ENCODE measurements at places on chromosomes 13 and 19.

GRCh38 chr13:73945382-73945781 is 188.8 kb downstream of the KLF12 start:
- no peak for DNase-seq

GRCh38 chr19:46474211-46474610 is 2.8 kb upstream of the PNMA8A start:
- DNase-seq = no peak

GRCh38 chr19:44814517-44814916 is 5.6 kb downstream of the BCAM start:
- no peak for DNase-seq

GRCh38 chr13:48578516-48579164 is 45.8 kb upstream of the RCBTB2 start:
- no peak for DNase-seq

DNA sequence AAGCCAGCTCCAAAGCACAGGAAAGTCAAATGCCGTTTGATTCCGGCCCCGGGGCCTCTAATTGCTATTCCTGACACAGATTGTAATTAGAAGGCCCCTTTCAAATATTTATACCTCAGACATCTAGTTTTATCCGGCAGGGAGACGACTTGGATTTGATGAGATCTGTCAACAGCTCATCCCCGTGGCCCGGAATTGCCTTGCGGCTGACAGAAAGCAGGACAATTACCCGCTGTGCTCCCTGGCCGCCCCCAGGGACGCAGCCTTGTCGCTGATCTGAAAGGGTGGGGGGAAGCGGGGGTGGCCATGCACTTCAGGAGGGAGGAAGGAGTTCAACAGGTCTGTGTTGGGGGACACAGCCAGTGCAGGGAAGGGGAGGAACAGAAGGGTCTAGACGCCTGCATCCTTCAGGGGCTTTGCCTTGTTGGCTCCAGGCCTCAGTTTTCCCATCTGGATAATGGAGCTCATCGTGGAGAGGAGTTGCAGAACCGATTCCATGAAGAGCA is 1.8 kb upstream of the SHD start:
- no peak for DNase-seq

DNA sequence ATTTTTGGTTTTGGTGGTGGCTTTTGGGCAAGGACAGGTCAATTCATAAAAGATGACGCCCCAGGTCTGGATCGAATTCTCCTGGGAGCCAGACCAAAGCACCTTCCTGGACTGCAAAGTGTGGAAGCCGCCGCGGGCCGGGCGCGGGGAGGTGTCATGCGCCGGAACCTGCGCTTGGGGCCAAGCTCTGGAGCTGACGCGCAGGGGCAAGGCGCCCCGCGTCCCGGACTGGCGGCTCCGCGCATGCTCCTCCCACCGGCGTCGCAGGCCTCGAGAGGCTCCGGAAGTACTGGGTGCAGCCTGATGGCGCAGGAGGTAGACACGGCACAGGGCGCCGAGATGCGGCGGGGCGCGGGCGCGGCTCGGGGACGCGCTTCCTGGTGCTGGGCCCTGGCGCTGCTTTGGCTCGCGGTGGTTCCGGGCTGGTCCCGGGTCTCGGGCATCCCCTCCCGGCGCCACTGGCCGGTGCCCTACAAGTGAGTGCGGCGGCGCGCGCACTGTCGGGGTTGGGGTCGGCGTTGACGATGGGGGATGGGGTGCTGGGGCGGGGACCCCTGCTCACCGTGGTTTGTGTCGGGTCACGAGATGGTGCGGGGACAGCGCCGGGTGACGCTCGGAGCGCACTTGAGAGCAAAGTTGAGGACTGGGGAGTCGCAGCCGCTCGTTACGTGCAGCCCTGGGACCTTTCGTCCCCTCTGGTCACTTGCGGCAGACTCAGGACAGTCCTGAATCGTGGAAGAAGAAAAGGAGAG is at the start of gene CLN5:
CLN5 (plus strand) TSS at position 286 of the 752 bp plus-strand sequence; CDS start at position 304, 18 bp downstream.
- no peak for DNase-seq

DNA sequence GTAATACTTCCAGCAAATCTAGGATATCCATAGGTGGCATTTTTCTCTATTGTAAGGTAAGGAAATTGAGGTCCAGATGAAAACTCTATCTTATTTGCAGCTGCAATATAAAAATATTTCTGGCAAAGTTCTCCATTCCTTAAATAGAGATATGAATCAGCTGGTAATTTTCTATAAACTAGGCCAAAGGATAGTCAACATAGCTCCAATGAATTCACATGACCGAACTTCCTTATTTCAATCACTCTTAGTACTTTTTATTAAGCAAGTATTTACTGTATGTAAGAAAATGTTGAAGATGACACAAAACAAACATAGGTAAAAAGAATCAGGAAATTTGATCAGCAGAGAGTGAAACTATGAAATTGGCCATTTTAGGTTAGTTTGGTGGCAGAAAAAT is 13.0 kb upstream of the LCP1 start:
- no peak for DNase-seq

DNA sequence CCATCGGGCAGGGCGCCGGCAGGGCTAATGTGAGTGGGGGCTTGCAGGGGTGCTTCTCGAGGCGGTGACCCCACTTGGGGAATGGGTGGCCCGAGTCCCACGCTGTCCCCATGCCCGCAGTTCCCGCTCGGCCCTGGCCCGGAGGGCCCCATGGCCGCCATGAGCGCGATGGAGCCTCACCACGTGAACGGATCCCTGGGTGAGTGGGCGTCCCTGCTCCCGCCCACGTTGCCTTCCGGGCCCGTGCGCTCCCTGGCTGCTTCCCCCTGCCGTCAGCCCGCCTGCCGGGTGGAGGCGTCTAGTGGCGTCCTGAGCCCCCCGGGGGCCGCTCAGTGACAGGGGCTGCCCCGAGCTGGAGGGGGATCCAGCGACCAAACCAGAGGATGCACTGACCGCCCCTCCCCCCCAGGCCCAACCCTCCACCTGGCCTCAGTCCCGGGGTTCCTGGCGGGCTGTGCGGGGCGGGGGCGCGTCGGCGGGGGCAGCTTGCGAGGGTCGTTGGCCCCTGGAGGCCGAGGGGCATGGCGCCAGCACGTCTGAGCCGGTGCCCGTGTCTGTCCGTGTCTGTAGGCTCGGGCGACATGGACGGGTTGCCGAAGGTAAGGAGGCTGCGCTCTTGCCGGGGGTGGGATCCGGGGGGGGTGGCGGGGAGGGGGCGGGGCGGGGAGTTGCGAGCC is 4.8 kb downstream of the ISYNA1 start:
- DNase-seq = no peak

- no peak for DNase-seq
Observed at GRCh38 chr19:1840541-1841115, 7.7 kb downstream of the REXO1 start.

- no peak for DNase-seq
Observed at GRCh38 chr19:8811315-8812172, 20.6 kb downstream of the ZNF558 start.

DNA sequence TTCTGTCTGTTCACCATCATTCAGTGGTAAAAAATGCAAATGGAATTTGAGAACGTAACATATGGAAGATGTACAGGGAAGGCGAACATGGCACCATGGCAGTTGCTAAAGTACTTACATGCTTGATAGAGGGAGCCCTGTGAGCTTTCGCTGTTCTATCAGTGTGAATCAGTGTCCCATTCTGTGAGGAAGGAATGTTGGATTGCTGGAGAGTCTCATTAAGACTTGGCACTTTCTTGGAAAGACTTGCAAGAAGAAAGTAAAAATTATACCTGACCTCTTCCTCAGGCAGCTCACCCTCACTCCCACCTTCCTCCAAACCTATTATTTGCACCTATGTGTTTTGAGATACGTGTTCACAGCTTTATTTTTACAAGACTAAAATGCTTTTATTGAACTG is 43.5 kb downstream of the FREM2 start:
- DNase-seq = no peak

GRCh38 chr19:16325641-16326400 is 1.2 kb downstream of the KLF2 start:
- DNase-seq = no peak

- DNase-seq = no peak
Observed at GRCh38 chr19:13037731-13038130, 42.5 kb downstream of the NFIX start.

- no peak for DNase-seq
Observed at GRCh38 chr19:46056536-46056935, 15.7 kb upstream of the IGFL4 start.

GRCh38 chr13:114057166-114058050 is 75.0 kb downstream of the RASA3 start:
- DNase-seq = no peak

- no peak for DNase-seq
Observed at GRCh38 chr13:75514080-75514995, 23.3 kb downstream of the COMMD6 start.

DNA sequence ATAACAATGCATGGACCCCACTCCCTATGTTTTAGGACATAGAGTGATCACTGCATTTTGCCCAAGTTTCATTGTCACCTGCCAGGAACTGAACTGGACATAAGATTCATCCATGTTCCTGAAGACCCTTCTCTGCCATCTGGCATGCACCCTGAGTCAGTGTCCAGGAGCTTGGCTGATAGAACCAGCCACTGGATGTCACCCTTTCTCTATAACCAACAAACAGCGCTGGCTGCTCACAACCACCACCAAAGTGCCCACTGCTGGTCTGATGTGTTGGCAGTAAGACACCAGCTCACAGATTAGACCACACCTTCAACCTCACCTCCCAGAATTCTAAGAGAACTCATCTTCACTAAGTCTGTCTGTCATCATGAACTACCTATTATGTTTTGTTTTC is 333.4 kb downstream of the ITGBL1 start:
- no peak for DNase-seq

- no peak for DNase-seq
Observed at GRCh38 chr13:66313413-66313812, 916.7 kb downstream of the PCDH9 start.

DNA sequence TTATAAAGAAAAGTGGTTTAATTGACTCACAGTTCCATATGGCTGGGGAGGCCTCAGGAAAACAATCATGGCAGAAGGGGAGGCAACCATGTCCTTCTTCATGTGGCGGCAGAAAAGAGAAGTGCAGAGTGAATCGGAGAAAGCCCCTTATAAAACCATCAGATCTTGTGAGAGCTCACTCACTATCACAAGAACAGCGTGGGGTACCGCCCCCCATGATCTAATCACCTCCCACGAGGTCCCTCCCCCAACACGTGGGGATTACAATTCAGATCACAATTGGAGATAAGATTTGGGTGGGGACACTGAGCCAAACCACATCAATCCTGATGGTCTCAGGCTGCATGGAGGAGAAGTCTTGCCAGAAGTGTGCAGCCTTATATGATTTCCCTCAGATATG is 26.0 kb downstream of the TM9SF2 start:
- DNase-seq = no peak

DNA sequence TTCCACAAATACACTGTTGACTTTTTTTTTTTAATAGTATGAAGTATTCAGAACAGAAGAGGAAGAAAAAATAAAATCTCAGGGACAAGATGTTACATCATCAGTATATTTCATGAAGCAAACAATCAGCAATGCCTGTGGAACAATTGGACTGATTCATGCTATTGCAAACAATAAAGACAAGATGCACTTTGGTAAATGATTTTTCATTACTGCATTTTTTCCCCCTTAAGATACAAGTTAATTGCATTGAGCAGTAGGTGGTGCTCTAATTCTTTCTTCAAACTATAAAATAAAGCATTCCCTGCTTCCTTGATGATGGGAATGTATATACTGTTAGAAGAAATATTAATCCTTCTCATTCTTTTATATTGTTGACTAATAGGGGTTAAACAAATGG is 17.1 kb downstream of the UCHL3 start:
- no peak for DNase-seq

DNA sequence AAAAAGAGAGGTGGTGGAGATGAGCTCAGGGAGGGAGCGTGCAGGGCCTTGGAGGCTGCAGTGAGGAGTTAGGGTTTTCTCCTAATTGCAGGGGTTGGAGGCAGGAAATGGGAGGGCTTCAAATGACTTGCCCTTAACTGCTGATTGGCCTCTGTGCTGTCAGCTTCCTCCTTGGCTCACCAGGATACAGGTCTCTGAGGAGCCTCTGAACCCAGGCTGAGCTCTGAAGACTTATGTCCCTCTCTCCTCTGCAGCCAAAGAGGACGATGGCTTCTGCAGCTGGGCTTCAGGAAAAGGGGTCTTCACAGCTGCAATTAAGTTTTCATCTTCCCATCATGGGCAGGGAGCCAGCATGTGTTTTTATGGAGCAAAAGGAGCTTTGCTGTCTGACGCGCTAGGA is 6.7 kb upstream of the RANBP3 start:
- DNase-seq = no peak

DNA sequence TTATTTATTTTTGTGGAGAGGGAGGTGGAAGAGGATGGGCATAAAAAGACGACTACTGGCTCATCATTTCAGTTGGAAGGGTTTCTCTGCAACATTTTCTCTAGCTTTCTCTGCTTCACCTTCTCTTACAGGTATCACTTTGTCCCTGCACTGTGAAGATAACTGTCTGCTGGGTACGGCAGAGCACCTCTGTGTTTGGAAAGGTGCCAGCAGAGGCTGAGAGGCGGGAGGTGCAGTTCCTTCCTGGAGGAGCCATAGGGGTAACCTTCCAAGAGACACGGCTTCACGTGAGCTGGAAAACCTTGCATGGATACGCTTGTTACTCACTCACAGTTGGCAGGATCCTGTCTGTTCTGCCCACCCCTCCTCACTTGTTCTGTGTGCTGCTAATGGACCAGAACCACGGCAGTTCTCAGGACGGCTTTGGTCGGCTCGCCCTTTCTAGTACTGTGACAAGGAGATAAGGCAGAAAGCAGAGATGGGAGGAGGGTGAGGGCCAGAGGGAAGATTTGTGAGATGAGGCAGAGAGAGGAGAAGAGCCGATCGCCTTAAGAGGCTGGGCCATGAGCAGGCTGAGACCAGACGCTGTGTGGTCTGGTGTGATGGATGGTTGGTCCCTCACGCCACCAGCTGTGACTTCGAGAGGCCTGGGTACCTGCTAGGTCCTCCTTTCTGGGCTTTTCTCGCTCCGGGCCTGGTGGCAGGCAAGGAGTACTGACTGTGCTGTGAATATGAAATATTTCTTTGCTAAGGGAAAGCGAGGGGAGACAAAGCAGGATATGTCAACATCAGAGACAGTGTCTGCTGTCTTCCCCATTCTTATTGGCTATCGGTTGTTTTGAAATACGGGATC is 66.8 kb downstream of the MRPL57 start:
- DNase-seq = no peak

GRCh38 chr13:58313219-58313618 is 681.7 kb downstream of the PCDH17 start:
- DNase-seq = no peak

DNA sequence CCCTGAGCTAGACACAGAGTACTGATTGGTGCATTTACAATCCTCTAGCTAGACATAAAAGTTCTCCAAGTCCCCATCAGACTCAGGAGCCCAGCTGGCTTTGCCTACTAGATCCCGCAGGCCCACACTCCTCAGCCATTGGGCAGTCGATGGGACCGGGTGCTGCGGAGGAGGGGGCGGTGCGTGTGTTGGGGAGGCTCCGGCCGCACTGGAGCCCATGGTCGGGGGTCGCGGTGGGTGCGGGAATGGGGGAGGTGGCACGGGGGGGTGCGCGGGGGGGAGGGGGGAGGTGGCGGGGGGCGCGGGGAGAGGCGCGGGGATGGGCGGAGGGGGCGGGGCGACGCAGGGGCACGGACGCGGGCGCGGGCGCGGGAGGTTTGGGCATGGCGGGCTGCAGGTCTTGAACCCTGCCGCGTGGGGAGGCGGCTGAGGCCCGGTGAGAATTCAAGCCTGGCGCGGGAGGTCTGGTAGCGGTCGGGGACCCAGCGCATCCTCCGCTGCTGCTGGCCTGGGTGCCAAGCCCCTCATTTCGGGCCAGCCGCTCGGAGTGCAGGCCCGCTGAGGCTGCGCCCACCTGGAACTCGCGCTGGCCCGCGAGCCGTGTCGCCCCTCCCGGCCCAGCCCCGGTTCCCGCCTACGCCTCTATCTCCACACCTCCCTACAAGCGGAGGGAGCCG is 674.1 kb downstream of the SLITRK5 start:
- no peak for DNase-seq

Data from glomerular endothelial cell (primary cell).